Activated CD4-positive, alpha-beta T cell treated with anti-CD3 and anti-CD28 coated beads, Interleukin-2, amount 50 U/mL, for 16 hours (primary cell): ENCODE measurements at places on chromosomes 2 and 18.
A peak's percentile ranks its signal among the peaks of the same experiment; 100 is the strongest.

GRCh38 chr2:178025551-178026185 lies 46.9 kb downstream of the PDE11A start:
- no peak for DNase-seq

DNA sequence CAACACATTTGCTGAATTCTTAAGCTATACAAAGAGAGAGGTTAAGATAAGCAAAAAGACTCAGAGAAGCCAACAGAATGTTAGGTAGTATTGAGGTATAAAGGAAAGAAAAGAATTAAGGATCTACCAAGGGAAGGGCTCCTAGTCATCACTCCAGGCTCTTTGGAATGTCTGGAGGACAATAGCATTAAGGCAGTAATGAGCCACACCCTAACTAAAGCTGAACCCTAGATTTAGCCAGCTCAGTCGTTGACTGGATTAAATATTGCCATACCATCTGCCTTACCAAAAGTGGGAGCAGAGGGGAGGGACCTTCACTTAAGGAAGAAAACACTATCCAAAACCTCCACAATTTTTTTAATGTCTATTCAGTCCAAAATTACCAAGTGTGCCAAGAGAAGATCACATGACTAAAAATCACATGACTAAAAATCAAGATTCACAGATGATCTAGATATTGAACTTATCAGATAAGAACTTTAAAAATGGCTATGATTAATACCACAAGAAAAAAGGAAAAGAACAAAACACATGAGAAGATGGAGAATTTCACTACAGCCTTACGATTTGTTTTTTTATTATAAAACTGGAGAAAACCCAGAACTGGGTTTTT lies 59.7 kb downstream of the EXOC6B start:
- no peak for DNase-seq

GRCh38 chr2:47558116-47558767 lies 155.3 kb downstream of the MSH2 start:
- no peak for DNase-seq

- DNase-seq = no peak
Measured at GRCh38 chr2:152028182-152028862, 70.5 kb downstream of the CACNB4 start.

GRCh38 chr2:227862227-227862740 lies 9.1 kb upstream of the DAW1 start:
- peak; percentile 51 for DNase-seq

DNA sequence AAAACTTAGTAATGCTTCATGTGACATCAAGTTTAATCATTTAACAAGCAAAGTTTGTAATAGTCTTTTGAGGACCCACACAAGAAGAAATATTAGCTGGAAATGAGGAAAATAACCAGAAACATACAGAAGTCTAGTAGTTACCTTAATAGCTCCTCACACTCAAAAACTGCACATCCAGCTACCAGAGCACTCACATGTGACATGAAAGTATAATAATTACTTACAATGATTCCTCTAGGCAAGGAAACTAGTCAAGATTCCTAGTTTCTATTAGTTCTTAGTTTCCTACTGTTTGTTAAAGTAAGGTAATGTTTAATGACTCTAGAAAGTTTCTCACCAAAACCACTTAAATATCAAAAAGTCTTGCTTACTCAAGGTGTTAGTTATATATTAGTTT lies 335.8 kb downstream of the RAD51AP2 start:
- DNase-seq = no peak

GRCh38 chr18:39622431-39622830 lies 2056.8 kb upstream of the CELF4 start:
- no peak for DNase-seq

- no peak for DNase-seq
Measured at GRCh38 chr2:214578442-214578841, 167.6 kb downstream of the VWC2L start.

DNA sequence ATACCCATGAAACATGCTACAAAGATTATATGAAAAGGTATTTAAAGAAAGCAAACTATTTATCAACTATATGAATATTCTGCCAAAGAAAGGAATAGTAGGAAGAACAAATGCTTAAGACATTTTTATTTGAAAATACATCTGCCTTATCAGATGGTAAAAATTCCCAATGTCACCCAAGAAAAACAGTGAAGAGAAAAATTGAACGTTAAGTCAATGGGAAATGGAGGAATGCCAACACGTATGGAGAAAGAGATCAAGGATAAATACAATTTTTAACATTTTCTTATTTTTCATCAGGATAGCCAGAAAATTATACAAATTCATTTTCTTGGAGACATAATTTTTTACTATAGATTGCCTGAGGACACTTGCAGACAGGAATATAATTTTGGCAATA lies 394.2 kb downstream of the ZEB2 start:
- DNase-seq = no peak

GRCh38 chr18:43651057-43651456 lies 373.8 kb upstream of the SYT4 start:
- DNase-seq = no peak

GRCh38 chr2:184551626-184552025 lies 46.7 kb upstream of the ZNF804A start:
- no peak for DNase-seq

DNA sequence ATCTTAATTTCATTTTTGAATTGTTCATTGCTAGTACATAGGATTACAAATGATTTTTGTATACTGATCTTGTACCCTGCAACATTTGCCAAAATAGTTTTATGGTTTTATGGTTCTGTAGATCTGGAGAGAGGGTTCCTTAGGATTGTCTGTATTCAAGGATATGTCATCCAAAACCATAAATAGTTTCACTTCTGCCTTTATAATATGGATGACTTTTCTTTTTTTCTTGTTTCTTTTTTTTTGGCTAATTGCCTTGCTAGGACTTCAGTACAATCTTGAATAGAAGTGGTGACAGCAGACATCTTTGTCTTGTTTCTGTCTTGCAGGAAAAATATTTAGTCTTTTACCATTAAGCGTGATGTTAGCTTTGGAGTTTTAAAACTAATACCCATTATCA lies 383.9 kb upstream of the HS6ST1 start:
- DNase-seq = no peak

- no peak for DNase-seq
Measured at GRCh38 chr2:200403814-200404213, 97.3 kb downstream of the SPATS2L start.

- no peak for DNase-seq
Measured at GRCh38 chr2:15594291-15595256, 2.9 kb downstream of the DDX1 start.

- no peak for DNase-seq
Measured at GRCh38 chr2:28209261-28209691, 183.4 kb upstream of the FOSL2 start.

DNA sequence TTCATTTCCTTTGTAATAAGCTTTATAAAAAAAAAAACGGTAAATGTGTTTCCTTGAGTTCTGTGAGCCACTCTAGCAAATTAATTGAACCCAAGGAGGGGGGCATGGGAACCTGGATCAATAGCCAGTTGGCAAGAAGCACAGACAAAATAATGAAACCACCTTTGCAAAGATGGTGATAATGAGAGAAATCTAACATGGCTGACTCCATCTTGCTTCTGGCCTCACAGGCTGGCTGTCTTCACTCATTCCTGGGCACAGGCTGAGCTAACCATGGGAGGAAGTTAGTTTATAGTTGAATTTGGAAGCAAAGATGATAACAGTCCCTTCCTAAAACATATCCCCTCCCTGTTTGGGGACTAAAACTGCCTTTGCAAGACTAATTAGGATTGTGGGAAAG lies 95.1 kb downstream of the B3GNT2 start:
- no peak for DNase-seq

DNA sequence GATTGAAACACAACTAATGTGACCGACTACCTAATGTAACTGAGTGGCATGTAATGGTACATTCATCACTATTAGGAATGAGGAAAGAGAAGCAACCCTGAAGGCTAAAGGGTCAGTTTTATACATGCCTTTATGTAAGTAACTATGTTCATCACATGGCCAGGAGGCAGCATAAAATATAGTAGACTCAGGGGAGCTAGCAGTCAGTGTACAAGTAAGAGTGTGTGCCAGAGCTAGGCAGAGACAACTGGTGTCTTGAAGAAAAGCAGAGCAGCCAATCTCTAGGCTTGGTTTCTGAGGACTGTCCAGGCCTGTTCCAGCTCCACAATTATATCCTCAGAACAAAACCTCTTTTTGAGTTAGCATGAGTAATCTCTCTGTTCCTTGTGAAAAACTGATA lies 18.1 kb downstream of the SMAD2 start:
- DNase-seq = peak; percentile 49

DNA sequence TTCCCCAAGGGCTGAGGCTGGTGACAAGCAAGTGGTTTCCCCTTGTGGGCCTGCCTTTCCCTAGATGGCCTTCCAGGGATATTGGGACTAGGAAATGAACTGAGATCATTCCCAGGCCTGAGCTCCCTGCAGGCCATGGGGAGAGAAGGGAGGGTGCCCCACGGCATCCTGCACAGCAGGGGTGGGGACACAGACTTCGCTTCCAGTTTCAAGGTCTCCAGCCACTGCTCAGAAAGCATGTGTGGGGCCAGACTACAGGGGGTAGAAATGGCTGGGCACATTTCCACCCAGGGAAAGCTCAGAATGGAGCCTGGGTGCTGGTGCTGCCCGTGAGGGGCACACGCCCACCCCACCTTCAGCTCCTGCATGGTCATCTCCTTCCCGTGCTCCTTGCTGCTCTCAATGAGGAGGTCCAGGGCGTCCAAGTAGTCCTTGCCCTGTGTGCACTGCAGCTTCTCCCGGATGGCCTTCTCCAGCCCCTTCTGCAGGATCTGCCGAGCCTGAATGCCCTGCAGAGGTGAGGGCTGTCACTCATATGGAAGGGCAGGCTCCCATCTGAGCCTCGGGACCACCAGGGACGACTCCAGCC lies 13.2 kb downstream of the CYP26B1 start:
- DNase-seq = no peak

DNA sequence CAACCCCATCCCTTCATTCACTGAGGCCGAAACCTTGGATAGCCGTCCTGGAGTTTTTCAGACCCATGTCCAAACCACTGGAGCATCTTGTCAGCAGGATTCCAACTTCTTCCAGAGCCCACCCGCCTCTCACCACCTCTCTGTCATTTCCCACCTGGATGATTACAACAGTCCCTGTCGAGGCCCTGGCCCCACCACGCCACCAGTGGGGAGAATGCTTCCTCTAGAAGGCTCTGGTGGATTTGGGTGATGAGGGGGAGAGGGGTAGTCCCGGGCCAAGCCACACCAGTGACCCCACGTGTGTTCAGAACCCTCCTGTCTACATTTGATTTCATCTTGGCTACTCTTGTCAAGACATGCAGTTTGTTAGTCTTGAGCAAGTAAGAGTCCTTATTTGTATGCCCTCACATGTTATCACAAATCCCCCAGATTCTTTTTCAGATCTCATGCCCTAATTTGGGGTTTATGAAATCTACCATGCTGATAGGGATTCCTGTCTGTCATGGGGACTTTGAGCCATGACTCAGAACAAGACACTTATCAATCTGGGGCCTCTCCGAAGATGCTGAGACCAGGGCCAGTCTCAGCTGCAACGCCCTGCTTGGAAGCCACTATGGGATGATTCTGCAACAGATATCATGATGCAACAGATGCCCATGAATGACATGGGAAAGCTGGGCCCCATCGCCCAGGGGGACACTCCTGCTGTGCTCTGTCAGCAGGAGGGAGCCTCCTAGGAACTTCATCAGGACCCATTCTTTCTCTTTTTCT lies 186.1 kb downstream of the ZFP36L2 start:
- peak; percentile 35 for DNase-seq

- DNase-seq = no peak
Measured at GRCh38 chr18:36798738-36799473, 29.9 kb downstream of the TPGS2 start.

- peak; percentile 6 for DNase-seq
Measured at GRCh38 chr2:152488075-152488474, 153.1 kb downstream of the FMNL2 start.

DNA sequence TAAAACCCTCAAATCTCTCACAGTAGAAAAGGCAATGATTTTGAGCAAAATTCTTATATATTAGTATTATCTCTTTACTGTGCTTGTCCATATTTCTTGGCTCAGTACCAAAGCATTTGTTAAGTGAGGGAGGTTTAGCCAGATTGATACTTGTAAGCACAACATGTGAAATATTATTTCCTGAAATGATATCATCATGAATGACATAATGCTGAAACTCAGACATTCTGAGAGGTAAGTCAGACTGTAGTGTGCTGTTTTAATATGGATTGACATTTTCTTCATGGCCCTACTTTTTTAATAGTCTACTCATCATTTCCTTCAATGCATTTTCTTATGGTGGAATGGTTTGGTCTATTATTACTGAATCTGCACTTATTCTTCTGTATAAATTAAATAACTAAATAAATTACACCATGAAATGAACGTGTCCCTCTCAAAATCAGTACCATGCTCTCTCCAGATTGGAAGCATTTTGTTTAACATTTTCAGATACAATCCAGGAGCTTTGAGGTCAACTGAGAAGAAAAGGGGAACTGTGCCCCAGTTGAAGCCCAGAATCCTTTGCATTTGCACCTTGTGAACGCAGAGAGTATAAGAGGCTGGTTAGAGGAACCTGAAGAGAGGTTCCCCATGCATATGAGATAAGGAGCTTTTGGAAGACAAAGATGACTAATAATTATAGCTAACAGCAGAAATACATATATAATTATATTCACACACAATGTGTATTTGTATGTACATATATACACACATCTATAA lies 50.1 kb upstream of the CRACDL start:
- DNase-seq = peak; percentile 18

DNA sequence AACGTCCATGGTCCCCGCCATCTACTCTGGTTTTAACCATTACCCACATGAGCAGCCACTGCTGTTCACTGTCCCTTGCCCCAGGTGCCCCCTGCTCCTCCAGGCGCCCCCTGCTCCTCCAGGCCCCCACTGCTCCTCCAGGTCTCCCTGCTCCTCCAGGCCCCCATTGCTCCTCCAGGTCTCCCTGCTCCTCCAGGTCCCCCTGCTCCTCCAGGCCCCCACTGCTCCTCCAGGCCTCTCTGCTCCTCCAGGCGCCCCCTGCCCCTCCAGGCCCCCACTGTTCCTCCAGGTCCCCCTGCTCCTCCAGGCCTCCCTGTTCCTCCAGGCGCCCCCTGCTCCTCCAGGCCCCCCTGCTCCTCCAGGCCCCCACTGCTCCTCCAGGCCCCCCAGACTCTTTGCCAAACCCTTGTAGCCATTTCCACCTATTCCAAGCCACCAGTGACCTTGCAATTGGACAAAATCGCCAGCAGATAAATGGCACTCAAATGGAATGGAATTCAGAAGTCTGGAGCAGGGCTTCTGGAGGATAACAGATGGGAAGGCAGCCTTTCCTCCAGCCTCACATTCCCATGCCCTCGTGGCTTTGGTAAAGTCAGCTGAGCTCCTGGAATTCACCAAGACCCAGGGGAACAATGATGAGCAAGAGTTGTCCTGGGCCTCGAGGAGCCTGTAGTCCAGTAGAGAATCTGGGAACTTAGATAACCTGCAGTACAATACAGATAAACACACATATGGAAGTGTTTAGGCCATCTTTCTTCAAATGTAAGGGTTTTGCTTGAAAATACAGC lies 13.3 kb upstream of the RPL31 start:
- no peak for DNase-seq
